AG04449 (cell line): ENCODE measurements at places on chromosomes 5 and 9.

DNA sequence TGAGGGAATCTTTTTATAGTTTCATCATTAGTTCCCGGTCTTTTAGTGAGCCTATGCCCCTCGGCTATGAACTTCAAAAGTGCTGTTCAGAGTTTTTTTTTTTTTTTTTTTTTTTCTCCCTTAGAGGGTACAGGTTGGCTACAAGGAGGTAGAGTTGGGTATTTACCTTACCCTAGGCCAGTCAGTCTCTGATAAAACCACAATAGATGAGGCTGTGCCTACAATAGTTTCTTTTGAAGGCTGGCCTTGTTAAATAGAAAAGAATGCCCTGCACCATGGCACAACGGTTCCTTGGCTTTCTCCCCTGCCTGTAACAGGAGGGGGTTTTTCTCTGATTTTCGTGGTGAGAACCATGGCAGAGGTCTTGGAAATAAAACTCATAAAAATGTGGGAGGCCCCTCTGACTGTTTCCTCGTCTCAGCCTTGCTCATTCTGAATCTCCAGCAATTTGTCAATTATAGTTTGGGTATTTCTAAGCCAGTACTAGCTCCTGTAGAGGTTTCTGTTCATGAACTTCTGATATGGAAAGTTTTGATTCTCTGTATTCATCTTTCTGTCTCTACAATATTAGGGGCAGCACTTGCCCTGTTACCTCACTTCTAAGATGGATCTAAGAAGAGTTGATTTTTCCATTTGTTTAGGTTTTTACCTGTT lies 152.0 kb downstream of the MTRR start:
- no peak for DNase-seq

- no peak for DNase-seq
Measured at GRCh38 chr9:113992994-113993393, 85.1 kb downstream of the AMBP start.

- no peak for DNase-seq
Measured at GRCh38 chr5:133467826-133468463, 144.4 kb downstream of the FSTL4 start.

GRCh38 chr5:172151661-172152210 lies 36.3 kb downstream of the STK10 start:
- DNase-seq = no peak

- no peak for DNase-seq
Measured at GRCh38 chr5:178287091-178287790, 54.6 kb upstream of the PHYKPL start.

- no peak for DNase-seq
Measured at GRCh38 chr5:101877451-101877850, 418.6 kb downstream of the SLCO4C1 start.

DNA sequence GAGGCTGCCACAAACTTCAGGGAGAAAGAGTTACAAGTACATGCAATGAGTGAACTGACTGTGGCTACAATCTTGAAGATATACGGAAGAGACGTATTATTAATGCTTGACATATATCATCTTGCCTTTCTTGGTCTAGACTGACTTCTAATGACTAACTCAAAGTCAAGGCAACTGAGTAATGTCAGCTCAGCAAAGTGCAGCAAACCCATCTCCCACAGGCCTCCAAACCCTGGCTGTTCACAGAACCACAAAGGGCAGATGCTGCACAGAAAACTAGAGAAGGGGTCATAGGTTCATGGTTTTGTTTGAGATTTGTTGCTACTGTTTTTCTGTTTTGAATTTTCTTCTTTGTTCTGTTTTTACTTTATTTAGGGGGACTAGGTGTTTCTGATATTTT lies 21.0 kb downstream of the IL7R start:
- no peak for DNase-seq

- no peak for DNase-seq
Measured at GRCh38 chr5:39337252-39337915, 26.9 kb downstream of the C9 start.

GRCh38 chr9:12880406-12881015 lies 105.7 kb downstream of the LURAP1L start:
- no peak for DNase-seq

DNA sequence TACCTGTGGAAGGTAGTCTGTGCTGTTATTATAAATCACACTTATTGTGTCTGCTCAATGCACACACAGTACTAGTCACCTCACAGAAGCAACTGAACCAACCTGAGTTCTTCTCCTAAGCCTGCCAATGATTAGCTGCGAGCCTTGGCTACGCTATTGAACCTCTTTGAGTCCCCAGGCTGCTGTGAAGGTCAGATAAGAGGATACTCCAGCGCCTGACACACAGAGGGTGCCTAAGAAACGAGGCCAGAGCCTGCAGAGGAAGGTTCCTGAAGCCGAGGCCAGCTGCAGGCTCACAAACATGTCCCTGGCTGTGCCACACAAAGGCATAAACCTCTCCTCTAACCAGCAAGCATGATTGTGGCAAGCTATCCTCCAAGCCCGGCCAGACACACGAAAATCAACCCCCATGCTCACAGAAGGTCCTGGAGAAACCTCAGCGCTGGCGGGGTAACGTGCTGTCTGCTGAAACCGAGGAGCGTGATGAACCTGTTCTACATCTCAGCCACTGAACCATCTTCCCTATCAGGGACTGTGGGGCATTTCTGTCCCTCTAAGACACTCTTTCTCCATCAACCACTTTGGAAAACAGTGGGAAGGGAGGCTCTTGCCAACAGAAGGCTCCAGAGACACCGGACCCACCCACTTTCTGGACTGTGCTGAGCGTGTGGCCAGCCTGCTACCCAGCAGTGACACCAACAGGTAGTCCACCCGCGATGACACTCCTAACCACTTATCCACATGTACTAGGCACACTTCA lies 53.2 kb upstream of the SLC25A51 start:
- DNase-seq = no peak

DNA sequence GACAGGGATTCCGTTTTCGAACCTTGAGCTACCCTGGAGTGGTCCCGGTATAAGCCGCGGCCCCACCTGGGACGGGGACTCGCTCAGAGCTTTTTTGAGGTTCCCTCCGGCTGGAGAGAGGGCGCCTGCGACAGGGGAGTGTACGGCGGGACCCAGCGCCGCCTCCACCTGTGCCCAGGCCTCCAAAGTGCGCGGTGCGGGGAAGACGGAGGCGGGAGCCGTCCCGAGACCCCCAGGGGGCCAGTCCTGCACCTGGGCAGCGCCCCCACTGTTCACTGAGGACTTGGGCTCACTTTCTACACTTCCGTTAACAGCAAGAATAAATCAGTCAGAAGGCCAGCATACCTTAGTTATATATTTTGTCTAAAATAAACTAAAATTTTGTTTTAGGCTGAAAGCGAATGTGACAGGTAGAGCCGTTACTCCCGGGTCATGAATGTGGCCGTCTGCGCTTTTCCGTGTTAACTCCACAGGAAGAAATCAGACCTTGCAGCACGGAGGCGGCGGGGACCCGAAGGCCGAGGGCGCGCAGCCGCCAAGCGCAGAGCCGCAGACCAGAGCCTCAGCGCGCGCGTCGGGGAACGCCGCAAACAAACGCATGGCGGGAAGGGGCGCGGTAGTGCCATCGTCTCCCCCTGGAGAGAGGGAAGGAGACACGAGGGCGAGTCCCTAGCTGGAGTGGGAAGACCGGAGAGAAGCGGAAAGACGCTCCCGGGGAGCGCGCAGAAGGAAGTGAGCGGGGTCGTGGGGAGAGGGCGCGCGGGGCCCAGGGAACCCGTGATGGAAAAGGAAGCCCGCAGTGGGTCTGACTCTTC lies 14.1 kb downstream of the TRIM7 start:
- no peak for DNase-seq

- DNase-seq = no peak
Measured at GRCh38 chr5:71954329-71954728, 152.9 kb upstream of the MAP1B start.

DNA sequence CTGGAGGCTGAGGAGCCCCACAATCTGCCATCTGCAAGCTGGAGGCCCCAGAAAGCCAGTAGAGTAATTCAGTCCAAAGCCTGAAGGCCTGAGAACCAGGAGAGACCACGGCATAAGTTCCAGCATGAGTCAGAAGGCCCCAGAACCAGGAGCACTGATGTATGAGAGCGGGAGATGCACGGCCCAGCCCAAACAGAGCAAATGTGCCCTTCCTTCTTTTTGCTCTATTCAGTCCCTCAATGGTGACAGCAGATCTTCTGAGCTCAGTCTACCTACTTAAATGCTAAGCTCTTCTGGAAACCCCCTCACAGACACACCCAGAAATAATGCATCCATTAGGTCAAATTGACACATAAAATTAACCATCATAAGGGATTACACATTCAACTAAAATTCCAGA lies 277.6 kb downstream of the ATPSCKMT start:
- no peak for DNase-seq

- no peak for DNase-seq
Measured at GRCh38 chr5:116598911-116599310, 24.3 kb upstream of the SEMA6A start.

DNA sequence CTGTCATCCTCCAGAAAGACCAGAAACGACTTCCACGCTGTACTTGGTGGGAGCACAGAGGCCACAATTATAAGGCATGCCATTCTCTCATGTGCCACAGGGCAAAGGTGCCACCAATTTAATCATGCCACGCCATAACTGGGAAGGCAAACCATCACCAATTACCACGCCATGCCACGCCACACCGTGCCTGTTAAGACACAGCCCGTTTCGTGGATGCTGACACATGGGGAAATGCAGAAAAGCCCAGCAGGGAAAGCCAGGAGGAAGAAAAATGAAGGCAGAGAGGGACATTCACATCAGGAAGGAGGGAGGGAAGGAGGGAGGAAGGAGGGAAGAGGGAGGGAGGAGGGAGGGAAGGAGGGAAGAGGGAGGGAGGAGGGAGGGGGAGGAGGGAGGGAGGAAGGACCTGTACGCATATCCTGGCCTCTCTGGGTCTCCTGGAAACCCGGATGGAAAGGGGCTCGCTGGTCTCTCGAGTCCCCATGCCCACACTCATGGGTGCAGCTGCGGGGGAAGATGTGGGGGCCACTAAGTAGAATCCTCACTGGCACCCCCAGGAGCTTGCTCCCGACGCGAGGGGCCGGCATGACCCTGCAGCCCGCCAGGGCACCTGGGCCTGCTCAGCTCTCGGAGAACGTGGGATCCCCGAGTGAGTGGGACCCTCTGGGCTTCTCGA lies 61.7 kb upstream of the UBAC1 start:
- no peak for DNase-seq

DNA sequence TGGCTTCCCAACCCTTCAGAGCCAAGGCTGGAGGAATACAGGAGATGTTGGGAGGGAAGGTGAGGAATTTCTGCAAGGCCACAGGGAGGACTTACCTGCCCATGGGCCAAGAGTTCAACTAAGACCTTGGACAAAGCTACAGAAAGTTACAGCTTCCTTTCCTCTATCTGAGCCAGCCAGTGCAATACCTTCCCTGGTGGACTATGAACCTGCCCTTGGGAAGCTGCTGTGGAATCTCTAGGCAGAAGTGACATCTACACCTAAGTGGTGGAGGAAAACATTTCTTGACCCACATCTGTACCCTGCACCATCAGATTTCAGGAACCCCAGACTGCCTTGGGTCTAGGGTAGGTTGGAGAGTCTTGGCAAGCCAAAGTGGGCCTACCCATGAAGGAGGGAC lies 6.7 kb upstream of the SKP1 start:
- no peak for DNase-seq

DNA sequence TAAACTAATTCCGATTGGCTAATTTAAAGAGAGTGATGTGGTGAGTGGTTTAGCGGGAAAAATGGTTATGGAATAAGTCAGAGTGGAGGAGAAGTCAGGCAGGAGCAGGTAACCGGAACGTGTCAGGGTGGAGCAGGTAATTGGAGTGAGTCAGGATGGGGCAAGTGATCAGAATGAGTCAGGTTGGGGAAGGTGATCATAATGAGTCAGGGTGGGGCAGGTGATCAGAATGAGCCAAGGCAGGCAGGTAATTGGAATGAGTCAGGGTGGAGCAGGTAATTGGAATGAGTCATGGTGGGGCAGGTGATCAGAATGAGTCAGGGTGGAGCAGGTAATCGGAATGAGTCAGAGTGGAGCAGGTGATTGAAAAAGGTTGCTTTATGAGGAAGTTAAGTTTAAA lies 101.4 kb downstream of the TMEM167A start:
- DNase-seq = no peak

DNA sequence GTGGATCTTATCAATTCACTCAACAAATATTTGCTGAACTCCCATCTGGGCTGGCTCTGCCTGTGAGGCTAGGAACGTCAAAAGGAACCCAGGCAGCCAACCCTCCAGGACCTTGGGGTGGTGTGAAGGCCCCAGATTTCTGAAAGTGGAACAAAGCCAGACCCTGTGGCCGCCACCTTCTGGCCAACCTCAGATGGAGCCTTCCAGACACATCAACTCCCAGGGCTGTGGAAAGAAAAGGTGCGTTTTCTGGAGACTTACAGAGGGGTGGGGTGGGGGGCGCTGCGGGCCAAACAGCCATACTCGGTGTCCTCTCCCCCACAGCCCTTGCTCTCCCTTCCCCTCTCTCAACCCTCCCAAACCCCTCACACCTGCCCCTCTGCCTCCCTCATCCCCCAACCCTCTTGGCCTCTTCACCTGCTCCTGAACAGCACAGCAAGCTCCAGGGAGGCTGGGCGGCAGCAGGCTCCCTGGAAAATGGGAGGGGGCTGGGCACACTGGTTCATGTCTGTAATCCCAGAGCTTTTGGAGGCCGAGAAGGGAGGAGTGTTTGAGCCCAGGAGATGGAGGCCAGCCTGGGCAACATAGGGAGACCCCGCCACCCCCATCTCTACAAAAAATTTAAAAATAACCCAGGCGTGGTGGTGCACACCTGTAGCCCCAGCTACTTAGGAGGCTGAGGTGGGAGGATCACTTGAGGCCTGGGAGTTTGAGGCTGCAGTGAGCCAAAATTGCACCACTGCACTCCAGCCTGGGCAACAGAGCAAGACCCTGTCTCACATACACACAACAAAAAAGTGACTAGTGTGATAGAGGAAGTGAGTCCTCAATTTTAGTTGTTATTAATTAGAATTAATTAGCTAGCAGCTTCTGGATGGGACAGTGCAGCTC lies 45.0 kb upstream of the PRRC2B start:
- no peak for DNase-seq

DNA sequence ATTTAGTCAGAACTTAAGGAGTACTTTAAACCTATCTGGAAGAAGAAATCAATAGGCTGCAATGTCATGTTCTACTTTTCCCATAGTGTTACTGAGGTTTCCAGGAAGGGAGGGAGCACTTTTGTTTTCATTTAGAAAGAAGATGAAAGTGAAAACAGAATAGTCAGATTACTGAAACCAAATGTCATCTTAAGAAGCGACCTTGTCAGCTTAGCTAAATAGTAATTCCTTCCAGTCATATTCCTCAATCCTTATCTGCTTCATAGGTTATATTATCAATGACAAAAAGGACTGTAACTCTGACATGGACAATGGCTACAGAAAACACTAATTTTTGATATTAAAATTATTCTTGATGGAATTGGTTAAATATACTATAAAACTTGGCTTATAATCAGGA lies 27.7 kb downstream of the SAR1B start:
- DNase-seq = no peak

DNA sequence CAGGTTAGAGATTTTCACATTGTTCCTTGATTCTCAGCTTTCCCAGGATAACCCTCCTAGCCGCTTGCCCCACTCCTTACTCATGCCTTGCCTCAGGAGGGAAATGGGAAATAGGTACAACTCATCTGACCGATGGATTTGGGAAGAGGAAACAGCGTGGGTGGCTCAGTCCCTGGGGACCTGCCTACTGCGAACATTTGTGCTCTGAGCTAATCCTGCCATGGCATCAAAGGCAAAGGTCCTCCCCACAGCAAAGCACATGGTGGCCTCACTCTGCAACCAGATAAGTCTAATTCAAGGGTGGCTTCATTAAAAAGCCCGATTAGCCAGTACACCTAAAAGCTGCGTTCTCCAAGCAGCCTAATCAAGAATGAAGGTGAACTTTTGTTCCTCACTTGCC lies 82.4 kb upstream of the ADRA1B start:
- DNase-seq = no peak
